ENCODE measurements at places on chromosomes 5 and 9.

DNA sequence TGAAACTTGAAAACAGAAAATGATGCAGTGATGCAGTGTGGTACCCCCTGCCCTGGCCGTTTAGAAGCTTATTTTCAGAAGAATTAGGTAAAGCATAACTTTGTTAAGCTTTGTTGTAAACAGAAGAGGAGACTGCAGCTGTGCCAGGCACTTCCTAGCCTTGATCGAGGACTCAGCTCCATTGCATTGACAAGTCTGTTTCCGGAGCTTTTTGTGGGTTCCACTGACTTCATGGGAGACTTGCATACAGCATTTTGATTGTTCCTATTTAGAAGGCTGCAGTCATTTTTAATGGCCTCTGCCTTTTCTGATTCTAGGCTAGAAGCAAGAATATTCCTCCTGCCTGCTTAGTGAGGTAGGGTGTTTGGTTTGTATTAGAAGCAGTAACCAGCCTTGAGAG is 12.3 kb downstream of the MVB12B start:
- no peak for DNase-seq

- DNase-seq = no peak
These were observed 18.8 kb downstream of the GZMK start for GRCh38 chr5:55042886-55043285.

GRCh38 chr9:95980262-95981125 is 105.0 kb downstream of the ERCC6L2 start:
- peak; percentile 29 for DNase-seq

GRCh38 chr5:179828756-179829421 is 8.2 kb downstream of the SQSTM1 start:
- DNase-seq = no peak

GRCh38 chr5:33035851-33036527 is 324.9 kb downstream of the NPR3 start:
- DNase-seq = no peak

- no peak for DNase-seq
These were observed 409.5 kb downstream of the PDE4D start for GRCh38 chr5:59483971-59484472.

GRCh38 chr5:1555808-1556731 is 32.3 kb upstream of the LPCAT1 start:
- no peak for DNase-seq

DNA sequence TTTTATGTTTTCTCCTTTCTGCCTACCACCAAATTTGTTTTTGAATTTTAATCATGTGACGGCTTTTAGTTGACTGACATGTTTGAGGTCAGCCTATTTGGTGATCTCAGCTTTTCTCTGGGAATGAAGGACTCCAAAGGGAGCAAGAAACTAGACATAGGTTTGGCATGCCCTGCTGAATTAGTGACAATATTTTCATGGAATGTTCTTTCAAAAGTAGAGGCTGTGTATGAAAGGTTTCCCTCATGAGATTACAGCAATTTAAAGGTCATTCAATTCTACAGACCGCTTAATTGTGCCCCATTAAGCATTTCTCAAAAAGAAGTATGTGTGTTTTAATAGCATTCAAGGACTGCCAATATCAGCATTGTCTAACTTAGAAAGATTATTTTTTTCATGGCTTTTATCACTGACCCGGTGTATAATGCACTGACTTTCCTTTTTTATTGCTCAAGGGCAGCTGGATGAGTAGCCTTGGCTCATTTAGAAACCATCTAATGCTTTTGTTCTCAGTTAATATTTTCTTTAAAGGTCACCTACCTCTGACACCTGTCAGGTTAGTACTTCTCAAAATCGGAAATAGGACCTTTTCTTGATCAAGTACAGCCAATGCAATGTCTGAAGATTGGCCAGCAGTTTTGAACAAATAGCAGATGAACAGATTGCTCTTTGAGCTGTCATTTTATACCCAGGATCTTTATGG is 8.1 kb upstream of the MLLT3 start:
- no peak for DNase-seq

GRCh38 chr9:122370303-122370702 is 521 bp upstream of the PTGS1 start:
- no peak for DNase-seq

DNA sequence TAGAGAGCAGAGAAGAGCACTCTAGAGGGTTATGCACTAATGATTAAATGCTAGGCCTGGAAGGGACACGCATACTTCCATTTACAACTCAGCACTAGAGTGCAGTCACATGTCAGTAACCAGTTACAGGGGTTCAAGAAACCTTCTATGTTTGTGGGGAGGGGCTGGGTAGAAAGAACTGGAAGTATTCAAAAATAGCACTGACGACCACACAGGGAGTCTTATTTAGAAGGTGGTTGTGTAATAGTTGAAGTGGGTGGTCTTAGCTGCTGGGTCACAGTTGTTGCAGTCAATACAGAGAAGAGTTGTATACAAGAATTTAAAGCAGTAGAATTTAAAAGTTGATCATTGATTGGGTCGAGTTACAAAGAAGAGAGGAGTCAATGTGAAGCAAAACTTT is 15.4 kb downstream of the AOPEP start:
- DNase-seq = no peak

Measured in NCI-H1930 (cell line).